Fibroblast of skin of back (primary cell): ENCODE measurements at places on chromosomes 1 and 21.

DNA sequence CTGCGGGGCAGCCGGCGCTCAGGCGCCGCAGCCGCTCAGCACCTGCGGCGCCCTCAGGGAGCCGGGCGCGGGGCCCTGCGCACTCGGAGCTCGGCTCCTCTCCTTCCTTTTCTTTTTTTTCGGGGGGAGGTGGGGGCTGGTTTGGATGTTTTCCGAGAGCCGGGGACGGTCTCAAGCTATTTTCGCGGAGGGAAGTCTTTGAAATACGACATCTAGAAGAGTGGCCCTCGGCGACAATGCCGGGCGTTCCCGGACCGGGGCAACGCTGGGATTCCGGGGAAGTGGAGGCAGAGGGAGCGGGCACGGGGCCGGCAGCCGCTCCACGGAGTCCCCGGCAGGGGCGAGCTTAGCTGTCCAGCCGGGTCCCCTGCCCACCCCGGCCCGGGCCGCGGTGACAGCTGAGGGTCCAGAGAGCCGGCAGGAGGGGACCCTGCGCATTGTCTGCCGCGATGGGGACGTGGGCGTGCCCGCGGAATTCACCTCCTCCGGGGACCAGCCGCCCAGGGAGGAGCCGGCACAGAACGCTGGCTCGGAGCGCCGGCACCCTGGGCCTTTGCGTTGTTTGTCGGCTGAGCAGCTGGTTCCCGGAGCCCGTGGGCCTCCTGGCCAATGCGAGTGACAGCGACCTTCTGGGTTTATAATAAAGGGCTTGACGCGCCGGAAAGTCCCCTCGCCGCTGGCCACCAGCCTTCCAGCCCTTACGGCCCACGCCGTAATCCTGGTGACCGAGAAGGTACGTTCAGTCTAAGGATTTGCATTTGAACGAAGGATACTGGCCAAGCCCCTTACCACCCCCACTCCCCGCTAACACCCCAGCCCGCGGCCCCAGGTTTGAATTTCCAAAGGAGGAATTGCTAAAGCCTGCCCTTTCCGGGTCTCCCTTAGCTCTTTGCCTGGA, 582 bp downstream of the SLC37A1 start:
- peak; percentile 11 for DNase-seq

DNA sequence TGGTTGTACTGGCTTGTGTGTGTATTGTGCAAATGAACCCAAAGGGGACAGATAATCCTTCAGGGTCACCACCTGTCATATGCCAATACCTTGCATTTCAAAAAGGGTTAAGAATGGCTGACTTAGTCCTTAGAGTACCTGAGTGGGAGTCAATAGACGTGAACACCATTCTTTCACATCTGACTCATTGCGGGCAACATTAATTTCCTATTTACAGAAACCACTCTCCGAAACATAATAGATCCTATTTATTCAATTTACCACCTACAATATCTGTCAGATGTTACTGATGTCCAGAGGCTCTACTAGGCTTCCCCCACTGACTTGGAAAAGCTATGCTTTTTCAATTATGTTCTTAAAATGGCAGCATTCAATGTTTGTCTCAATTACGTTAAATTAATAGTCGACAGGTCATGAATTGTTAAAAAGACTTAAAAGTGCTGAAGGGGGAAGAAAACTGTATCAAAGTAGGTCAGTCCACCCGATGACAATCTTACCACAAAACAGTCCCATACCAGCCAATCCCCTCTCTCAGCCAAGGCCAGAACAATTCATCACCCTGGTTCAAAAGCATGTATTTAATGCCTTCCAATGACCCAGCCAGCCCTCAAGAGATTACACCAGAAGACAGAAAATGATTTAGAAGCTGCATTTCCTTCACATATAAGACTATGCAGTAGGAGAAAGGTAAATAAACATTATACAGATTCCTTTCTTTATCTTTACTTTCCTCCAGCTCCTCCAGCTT, 48.6 kb upstream of the PLA2G2C start:
- no peak for DNase-seq

- no peak for DNase-seq
These were observed 2.2 kb upstream of the YBX1 start for GRCh38 chr1:42680055-42680454.

DNA sequence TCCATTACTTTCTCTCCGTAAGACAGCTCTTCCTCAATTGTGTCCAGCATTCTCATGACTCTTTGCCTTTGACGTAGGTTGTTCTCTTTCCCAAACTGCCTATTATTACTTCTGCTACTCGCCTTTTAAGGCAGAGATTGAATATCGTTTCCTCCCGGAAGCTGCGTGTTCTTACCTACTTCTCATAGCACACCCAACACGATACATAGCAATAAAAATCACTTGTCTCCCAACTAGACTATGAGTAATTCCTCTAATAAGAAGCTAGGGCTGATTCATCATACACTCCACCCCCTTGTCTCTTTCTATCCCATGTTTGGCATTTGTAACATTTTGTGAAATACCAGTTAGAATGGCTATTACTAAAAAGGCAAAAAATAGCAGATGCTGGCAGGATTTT, 55.8 kb upstream of the SGIP1 start:
- DNase-seq = peak; percentile 86

DNA sequence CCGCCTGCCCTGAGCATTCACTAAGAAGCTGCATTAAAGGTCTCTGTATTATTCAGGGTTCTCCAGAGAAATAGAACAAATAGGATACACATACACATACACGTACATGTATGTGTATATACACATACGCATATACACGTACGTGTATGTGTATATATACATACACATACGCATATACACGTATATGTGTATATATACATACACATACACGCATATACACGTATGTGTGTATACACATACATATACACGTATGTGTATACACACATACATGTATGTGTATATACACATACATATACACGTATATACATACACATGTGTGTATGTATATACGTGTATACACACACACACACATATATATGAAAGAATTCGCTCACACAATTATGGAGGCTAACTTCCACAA, 108.9 kb upstream of the BARHL2 start:
- DNase-seq = no peak

- no peak for DNase-seq
These were observed 37.9 kb downstream of the GNG12 start for GRCh38 chr1:67795179-67795912.

GRCh38 chr1:44557778-44558177, 116.5 kb downstream of the TMEM53 start:
- DNase-seq = peak; percentile 33
